ENCODE measurements at places on chromosomes 12 and 14.

GRCh38 chr12:2589381-2589780 is 205.4 kb upstream of the FKBP4 start:
- DNase-seq: no peak

GRCh38 chr12:41465526-41465925 is 277.4 kb downstream of the PDZRN4 start:
- DNase-seq: no peak

DNA sequence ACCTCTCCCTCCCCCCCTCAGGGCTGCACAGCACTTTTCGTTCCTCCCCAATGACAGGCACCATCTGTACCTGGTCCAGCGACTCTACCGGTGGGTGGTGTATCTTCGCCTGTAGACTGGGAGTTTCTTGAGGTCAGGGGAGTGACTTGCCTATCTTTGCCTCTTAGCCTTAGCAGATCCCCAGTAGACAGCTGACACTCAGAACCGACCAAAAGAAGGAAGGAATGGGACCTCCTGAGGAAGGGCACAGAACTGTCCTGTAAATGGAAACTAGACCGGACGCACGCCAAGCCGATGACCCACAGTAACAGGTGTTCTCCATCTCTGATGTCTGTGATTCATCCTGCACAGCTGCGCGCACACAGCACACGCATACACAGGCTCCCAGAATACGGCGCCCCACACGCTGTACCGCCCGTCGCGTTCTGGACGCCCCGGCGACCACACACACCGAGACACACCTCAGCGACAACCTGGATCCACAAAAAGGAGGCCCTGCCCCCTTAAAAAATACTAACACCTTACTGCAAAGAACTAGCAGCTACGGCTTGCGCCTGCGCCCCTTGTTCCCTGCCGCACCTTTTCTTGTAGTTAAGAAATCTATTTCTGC is 673 bp upstream of the TTC9 start:
- DNase-seq: no peak

DNA sequence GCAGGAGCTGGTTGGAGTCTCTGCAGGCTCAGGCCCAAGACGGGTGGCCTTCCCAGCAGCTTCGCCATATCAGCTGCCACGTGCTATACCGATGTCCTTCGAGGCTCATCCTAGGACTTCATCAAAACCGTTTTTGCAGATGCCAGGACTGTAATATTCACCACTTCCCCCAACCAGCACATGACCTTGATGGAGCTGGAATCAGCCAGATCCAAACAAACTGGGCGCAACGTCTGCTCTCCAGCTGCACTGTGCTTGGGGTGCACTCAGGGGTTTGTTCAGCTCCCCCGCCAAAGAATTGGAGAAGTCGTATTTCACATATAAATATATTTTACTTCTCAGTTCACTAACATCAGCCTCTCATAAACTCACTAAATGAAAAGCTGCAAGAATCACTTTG is 149.5 kb upstream of the DIO3 start:
- DNase-seq: no peak

- no peak for DNase-seq
Observed at GRCh38 chr12:108806346-108806745, 51.0 kb downstream of the SSH1 start.

- no peak for DNase-seq
Observed at GRCh38 chr12:79926951-79927350, 7.9 kb downstream of the PPP1R12A start.

DNA sequence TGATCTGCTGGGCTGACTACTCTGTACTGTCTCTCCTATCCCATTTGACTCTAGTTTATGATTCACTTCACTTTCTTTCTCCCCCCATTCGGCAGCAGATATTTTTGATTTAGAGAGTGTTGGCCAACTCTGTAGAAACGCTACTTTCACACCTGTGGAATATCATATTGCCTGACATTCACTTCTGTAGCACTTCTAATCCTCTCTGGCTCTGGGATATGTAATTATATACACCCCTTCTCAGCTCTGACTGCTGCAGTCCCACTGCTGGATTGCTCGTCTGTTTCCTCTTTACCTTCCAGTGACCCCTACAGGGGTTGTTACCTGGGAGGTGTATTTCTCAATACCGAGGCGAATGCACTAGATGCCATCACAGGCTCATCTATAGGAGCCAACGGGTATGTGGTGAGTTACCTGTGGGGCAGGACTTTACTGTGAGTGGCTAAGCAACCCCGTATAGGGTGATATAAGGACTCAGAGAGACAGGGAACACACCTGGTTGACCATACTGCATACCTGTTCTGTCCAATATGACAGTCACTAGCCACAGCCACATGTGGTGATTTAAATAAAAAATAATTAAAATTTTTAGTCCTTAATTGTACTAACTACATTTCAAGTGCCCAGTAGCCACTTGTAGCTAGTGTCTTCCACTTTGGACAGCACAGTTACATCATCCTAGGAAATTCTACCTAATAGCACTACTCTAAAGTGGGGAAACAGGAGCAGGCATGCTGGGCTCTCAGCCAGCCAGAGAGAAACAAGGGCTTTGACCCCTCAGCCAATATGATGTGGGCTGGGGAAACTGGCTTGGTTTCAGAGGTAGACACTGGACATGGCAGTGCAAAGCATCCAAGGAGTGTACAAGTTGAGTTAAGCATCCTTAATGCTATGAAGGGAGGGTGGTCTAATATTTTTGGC is 95.0 kb downstream of the C12orf75 start:
- DNase-seq: no peak

DNA sequence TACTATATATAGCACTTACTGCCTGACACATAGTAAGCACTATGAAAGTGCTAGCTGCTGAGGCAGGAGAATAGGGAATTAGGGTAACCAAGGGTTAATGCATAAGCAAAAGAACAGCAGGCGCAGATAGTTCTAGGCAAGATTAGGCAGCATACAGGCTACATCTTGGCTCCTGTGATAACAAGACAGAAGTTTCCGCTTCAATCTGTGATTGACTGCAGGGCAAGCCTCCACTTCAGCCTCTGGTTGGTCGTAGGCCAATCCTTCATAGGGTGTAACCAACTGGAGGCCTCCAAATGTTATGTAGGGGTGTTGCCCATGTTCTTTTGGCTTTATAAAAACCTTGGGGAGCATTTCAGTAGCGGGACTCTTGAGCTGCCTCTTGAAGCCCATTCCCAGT is 46.9 kb downstream of the KLHL28 start:
- DNase-seq: peak; percentile 22

- no peak for DNase-seq
Observed at GRCh38 chr12:122062832-122063693, 15.5 kb upstream of the MLXIP start.

- DNase-seq: no peak
Observed at GRCh38 chr14:52522033-52522432, 30.3 kb downstream of the TXNDC16 start.

DNA sequence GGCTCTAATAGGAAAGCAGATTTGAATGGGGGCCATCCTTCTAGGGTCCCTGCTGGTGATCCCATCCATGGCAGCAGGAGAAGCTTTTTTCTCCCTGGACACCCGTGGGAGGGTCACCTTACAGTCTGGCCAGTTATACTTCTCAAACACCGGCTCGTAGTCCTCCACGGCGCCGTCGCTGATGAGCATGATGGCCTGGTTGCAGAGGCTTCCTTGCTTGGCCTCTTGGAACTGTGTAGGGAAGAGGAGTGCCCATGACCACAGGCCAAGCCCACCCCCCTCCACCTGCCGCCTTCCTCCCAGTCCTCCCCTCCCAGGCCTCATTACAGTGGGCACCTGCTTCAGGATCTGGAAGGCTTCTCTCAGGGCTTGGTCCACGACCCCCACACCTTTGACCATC is 33.8 kb downstream of the CACNA2D4 start:
- DNase-seq: no peak

DNA sequence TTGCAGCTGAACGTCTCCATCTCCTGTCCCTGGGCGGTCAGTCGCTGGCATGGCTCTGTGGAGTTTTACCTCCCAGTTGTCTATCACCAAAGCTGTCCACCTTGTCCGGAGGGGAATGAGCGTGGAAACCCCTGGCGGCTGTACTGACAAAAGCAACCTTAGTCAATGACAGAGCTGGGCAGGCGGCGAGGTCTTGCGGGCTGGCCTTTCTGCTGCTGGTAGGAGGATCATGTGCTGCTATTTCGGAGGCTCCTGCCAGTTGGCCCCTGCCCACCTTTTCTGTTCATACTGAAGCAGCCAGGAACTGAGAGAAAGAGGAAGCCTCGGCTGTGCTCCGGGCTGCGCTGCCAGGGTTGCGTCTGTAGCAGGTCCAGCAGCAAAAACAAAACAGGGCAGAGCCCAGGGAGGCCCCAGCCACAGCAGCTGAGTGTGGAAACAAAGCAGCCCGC is 57.7 kb downstream of the HMGA2 start:
- DNase-seq: no peak

GRCh38 chr14:65320661-65321308 is 91.7 kb upstream of the FUT8 start:
- no peak for DNase-seq

DNA sequence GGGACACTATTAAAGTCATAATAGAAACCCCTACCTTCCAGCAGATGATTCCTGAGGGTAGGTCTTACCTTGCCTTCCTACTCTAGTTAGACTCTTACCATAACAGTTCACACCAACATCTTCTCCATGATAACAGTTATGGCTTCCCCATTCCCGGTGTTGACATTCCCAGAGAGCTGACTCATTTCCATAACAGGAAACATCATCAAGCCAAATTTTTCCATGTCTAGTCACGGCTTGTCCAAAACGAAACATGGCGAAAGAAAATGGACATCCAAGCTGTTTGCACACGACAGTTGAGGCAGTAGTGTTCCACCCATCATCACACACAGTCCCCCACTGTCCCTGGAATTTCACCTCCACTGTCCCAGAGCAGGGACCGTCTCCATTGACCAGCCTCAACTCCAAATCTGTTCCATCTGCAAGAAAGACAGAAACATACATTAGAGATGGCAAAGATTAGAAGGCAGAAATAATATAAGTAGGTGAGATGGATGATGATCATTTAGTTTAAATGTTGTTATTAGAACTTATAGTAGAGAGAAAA is 10.6 kb downstream of the CD163L1 start:
- no peak for DNase-seq

GRCh38 chr12:108770269-108770829 is 39.0 kb upstream of the CORO1C start:
- no peak for DNase-seq

DNA sequence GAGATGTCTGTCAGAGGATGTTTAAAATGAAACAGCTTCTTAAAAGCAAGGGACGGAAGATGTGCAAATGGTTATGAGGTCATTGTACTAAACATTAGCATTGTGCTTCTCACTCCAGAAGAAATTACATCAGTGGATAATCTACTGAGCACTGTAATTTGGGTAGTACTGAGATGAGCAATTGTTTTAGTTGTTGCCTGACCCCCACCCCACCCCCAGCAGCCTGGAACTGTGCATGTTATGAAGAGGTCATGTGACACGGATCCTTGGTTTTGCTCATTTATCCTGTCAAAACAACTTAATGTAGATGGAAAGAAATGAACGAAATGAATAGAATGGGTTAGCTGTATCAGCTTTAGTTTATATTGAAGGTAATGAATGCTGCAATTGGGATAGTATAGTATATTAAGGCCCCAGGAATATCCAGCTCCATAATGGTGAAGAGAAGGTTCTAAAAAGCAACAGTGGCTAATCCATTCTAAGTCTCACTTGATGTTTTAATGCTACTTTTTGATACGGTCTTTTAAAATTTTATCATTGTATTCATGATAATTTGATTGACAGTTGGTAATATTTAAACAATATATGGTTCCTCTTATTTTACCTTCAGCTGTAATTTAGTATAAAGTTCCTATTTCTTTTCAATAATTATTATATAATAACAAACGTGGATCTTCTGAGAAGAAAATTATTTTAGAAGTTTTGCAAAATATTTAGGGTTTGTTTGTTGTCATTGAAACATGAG is 58.5 kb downstream of the WNK1 start:
- no peak for DNase-seq

DNA sequence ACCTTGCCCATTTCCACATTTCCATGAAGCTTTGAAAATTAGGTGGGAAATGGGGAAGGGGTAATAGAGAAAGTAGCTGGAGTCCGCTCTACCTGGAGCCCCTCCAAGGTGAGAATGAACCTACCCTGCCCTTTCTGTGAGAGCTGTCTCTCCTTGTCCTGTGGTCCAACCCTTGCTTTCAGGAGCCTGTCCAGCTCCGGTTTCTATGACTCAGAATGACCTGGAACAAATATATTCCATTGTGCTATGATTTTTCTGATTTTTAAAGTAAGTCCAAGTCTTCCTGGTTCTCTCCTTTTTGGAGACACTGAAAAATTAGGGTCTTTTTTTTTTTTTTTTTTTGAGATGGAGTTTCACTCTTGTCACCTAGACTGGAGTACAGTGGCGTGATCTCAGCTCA is 89.1 kb upstream of the VASH1 start:
- DNase-seq: no peak

GRCh38 chr14:81710232-81710845 is 176.7 kb upstream of the SEL1L start:
- DNase-seq: no peak

DNA sequence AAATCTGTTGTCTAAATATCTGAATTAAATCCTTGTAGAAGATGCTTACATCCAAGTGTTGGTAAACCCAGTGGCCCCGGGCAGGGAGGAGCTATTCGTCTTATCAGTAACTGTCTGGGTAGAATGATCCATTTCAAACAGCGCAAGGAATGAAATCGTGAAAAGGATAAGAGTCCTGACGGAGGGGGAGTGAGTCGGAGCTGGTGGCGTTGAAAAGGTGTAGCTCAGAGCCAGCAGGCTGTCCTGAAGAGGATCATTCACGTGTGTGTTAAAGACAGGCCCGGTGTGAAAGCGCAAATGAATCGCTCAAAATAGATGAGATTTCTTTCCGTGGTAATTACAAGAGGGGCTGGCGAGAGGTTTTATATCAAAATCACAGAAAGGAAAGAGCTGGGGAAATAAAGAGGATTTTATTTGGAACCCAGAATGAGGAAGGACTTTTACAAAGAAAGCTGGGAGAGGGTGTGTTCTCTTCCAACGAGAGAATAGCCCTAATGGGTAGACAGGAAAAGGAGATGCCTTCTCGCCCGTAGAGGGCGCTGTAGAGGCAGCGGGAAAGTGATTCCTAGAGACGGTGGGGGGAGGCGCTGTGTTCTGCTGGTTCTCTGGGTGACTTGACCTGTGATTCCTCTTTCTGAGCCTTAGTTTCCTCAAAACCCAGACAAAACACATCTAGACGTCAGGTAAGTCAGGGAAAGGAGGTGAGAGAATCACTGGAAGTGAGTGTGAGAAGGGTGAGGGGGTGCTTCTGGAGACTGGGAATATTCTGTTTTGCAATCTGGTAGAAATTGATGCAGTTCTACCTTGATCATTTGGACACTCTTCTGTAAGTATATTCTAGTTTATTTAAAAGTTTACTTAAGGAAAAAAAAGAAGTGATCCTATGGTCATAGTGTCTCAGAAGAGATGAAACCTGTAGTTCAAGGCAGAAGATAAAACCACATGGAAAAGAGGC is 39.3 kb downstream of the SRRM4 start:
- DNase-seq: no peak

GRCh38 chr12:95545731-95546490 is 5.4 kb downstream of the USP44 start:
- no peak for DNase-seq

DNA sequence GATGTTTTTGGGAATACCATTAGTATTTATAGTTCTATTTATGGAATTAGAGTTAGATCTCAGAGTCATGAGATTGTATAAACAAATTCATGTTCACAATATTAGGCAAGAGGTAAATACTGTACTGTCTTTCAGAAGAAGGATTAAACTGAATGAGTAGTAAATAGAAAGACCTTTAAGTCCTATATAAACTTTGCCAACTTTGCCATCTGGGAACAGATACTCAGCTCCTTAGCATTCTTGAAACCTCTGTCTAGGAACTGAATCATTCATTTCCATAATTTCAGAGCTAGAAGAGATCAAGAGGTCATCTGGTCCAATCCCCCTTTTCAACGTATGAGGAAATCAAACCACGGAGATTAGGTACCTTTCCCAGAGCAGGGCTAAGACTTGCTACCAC is 141.1 kb downstream of the CAND1 start:
- DNase-seq: peak; percentile 54

All from NCI-H446 treated with DMSO at 0.1 percent for 48 hours (cell line).